Stimulated activated naive B cell treated with anti-CD40 and anti-IgM and Interleukin-4, amounts not matched to agents 10 μg/mL and 1 μg/mL and 100 μg/mL, for 72 hours (primary cell): ENCODE measurements at places on chromosomes 6 and 20.

- H3K27ac ChIP-seq: peak overlapping the region; percentile 42
- DNase-seq: no peak
- no peak overlapping the region for H3K4me3 ChIP-seq
- no peaks in the 10 kb centered on the region for H3K27me3 ChIP-seq
- H3K36me3 ChIP-seq: no peaks in the 10 kb centered on the region
Measured at GRCh38 chr20:19921284-19921793, 95.8 kb upstream of the NAA20 start.

DNA sequence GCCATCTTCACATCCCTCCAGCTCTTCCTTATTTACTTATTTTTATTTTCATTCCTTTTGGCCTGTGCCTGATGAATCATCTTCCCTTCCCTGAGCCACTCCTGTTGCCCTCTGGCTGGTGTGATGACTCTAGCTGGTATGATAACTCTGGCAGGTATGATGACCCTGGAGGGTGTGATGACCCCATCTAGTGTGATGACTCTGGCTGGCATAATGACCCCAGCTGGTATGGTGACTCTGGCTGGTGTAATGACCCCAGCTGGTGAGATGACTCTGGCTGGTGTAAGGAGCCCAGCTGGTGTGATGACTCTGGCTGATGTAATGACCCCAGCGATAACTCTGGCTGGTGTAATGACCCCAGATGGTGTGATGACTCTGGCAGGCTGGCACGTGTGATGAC lies 426.8 kb downstream of the QKI start:
- H3K4me1 ChIP-seq: no peaks in the 10 kb centered on the region
- H3K27me3 ChIP-seq: peaks cover 14% of the 10 kb centered on the region
- H3K27ac ChIP-seq: no peak overlapping the region
- DNase-seq: no peak
- peaks cover 6% of the 10 kb centered on the region for H3K36me3 ChIP-seq

GRCh38 chr6:32202186-32202585 lies 9.7 kb upstream of the GPSM3 start:
- no peak overlapping the region for H3K27ac ChIP-seq
- H3K4me1 ChIP-seq: peaks cover 2% of the 10 kb centered on the region
- no peak overlapping the region for H3K4me3 ChIP-seq
- no peak for DNase-seq
- H3K27me3 ChIP-seq: peaks cover 11% of the 10 kb centered on the region

- H3K4me3 ChIP-seq: peak overlapping the region; percentile 76
- H3K27ac ChIP-seq: peak overlapping the region; percentile 91
- peaks cover 21% of the 10 kb centered on the region for H3K4me1 ChIP-seq
- no peak for DNase-seq
- H3K27me3 ChIP-seq: no peaks in the 10 kb centered on the region
Measured at GRCh38 chr20:53622247-53623133, 28.9 kb upstream of the ZNF217 start.

GRCh38 chr6:25462235-25462897 lies 183.2 kb downstream of the CARMIL1 start:
- no peak overlapping the region for H3K27ac ChIP-seq
- H3K36me3 ChIP-seq: peaks cover 3% of the 10 kb centered on the region
- H3K4me3 ChIP-seq: no peak overlapping the region
- no peak for DNase-seq

- DNase-seq: no peak
- H3K4me3 ChIP-seq: no peak overlapping the region
- H3K27ac ChIP-seq: no peak overlapping the region
- no peaks in the 10 kb centered on the region for H3K36me3 ChIP-seq
- peaks cover 5% of the 10 kb centered on the region for H3K27me3 ChIP-seq
Measured at GRCh38 chr20:39954621-39955020, 734.4 kb downstream of the MAFB start.
